ENCODE measurements at places on chromosomes 1 and 21. TPM values are rescaled to one million over a fixed set of nuclear protein-coding genes. Genes with fewer than 3 reads are reported as not detected.

ATP1A4 gene
- not detected for total RNA-seq

DNA sequence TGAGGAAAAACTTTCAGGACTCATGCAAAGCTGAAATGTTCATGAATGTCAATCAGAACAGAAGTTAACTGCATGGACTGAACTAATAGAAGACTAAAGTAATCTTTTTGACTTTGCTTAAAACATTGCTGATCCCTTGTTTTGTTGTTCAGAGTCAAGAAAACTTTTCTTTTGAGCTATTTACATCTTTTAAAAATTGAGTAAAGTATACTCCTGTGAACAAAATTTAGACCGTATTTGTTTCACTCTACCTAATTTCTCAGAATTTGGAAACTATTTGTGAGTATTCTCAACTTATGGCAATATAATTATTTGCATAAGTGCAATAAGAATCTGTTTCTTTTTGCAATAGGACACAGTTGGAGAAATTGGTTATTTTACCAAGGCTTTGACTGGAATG is 41.1 kb downstream of the INPP5B start:
- DNase-seq = no peak

- DNase-seq = no peak
Observed at GRCh38 chr1:229913489-229913888, 153.5 kb upstream of the GALNT2 start.

GRCh38 chr1:98962156-98962555 is 42.5 kb downstream of the PLPPR5 start:
- DNase-seq = no peak

DNA sequence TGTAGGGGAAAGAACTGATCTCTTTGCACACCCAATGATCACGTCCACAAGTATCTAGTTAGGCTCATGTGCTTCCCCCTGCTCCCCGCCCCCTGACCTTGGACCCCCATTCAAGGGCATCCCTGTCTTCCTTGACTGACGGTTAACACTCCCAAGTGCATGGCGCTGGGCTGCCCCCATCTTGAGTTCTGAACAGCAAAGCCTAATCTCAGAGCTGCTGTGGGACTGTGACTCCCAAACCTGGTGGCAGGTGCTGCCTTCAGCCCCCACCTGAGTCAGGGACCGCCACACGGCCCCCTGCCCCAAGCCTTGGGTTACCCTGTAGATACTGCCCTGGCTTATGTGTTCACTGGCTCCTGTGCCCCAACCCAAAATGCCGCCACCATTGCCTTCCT is 925 bp downstream of the TNNI1 start:
- no peak for DNase-seq

DNA sequence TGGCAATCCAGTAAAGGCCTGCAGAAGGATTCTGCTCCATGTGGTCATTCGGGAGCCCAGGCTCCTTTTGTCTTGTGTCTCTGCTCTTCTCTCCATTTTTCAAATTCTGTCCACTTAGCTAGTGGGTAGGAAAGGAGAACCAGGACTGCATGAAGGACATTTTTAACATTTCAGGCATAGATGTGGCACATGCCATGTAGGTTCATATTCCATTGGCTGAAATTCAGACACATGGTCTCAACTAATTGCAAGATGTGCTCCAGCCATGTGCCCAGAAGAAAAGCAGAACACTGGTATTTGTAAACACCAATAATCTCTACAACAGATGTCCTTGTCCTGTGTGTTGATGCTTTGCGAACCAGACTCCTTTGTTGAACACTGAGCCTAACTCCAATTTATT is 85.2 kb upstream of the WLS start:
- DNase-seq = no peak

CCDC185 gene
- total RNA-seq = not detected
